ENCODE measurements at places on chromosomes 2 and 18.
A peak's percentile ranks its signal among the peaks of the same experiment; 100 is the strongest.

GRCh38 chr2:97735161-97735561, 21.8 kb downstream of the ZAP70 start:
- peak; percentile 21 for DNase-seq

DNA sequence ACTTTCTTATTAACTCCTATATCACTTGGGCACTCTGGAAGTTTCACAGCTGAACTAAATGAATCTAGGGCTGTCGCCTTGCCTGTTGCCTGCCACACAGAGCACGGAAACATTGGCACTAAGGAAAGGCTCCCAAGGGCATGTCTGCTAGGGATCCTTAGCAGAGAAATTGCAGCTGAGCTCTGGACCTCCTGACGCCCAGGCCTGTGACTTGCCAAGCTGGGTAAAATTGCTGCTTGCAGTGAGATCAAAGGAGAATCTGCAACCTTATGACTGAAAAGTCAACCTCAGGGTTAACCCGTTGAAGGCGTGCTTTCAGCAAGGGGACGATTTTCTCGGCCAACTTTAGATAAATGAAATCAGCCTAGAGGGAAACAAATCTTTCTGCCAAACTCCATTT, 189.8 kb downstream of the NCK2 start:
- peak; percentile 54 for DNase-seq

DNA sequence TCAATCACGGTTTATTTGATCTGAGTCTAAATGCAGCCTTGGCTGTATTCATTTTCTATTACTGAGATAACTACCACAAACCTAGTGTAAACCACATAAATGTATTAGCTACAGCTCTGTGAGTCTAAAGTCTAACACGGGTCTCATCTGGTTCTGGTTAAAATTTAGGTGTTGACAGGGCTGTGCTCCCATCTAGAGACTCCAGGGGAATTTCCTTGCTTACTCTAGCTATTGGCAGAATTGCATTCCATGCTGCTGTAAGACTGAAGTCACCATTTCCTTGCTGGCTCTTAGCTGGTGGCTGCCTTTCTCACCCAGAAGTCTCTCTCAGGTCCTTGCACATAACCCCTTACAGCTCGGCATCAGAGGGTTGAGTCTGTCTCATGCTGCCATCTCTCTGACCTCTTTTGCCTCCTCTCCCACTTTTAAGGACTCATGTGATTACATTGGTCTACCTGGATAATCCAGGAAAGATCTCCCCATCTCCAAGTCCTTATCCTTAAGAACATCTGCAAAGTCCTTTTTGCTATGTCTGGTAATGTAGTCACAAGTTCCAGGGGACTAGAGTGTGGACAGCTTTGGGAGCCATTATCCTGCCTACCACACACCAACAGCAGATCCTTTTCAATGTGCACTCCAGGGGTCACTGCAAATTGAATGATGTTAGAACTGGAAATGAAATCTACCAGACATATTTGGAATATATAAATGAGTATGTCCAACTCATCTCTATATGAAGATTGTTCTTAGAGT, 207.0 kb upstream of the AGAP1 start:
- no peak for DNase-seq

DNA sequence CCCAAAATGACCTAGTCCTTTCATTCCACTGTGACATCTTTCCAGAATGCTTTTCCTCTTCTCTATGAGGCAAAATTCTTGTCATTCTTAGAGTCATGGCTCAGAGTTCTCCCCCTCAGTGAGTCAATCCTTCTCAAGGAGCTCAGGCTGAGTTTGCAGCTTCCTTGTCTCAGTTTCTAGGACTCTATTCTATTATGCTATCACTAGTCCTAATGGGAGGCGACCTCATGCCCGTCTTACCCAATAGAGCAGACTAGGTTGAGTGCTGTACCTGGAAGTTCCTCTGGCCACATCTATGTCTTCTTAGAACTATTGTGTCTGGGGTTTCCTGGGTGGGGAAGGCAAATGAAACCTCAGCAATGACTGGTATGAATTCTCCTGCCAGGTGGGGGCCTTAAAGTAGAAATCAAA, 51.5 kb downstream of the HAUS1 start:
- DNase-seq: peak; percentile 41

GRCh38 chr2:10022041-10022421, 21.3 kb upstream of the KLF11 start:
- DNase-seq: no peak

- no peak for DNase-seq
These were observed 417.0 kb downstream of the EIPR1 start for GRCh38 chr2:2960441-2961133.
